ENCODE measurements at places on chromosomes 3 and 15.

DNA sequence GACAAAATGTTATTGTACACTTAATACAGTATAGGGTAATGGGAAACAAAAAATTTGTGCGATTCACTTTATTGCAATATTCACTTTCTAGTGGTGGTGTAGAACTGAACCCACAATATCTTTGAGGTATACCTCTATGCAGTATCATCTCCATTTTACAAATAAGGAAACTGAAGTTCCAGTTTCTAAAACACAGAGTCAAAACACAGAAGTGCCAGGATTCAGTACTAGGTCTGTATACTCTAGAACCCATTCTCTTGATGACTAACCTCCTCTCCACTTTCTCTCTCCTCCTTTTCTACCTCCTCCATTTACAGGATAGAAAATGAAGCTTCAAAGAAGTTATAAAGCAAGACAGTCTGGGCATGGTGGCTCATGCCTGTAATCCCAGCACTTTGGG is 62.2 kb downstream of the MB21D2 start:
- DNase-seq = no peak

DNA sequence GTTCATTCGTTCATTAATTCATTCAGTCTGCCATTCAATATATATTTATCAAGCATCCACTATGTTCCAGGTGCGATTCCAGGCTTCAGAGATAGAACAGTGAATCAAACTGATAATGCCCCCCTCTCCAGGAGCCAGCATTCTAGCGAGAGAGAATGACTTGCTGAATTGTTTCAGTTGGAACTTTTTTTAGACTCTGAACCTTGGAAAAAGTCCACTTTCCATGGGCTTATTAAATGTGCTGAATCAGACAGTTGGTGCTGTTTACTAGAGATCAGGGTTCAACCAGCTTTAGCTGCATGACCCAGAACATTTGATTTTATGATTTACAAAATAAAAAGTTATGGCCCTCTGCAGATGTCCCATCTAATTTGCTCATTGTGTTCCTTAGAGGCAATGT is 213.2 kb downstream of the THSD4 start:
- no peak for DNase-seq

- no peak for DNase-seq
Measured at GRCh38 chr3:9246189-9246588, 3.3 kb downstream of the SRGAP3 start.

GRCh38 chr15:101447561-101448071 is 41.9 kb downstream of the PCSK6 start:
- DNase-seq = no peak

DNA sequence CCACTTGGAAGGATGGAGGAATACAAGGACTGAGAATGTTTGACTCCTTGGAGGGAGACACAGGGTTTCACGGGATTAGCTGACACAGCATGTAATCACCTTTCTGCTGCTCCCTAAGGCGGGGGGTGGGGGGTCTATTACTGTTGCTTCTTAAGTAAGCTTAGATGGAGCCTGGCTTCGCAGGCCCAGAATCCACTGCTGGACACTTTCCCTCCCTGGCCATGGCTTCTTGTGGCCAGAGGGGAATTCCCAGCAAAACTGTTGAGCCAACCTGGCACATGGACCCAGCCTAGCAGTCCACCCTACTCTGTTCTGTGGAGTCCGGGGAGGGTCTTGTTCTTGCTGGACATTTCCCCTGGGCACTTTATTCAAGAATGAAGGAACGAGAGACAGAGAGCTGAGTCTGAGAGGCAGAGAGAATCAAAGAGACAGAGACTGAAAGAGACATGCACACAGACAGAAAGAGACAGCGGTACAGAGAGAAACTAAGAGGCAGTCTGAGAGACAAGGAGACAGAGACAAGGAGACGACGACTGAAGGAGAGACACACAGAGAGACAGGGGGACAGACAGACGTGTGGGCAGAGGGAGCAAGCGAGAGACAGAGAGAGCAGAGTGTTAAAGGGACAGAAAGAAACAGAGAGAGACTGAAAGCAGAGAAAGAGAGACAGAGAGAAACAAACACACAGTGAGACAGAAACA is 55.6 kb upstream of the DLG1 start:
- no peak for DNase-seq

GRCh38 chr15:58420579-58421043 is 11.2 kb upstream of the LIPC start:
- DNase-seq = no peak

- no peak for DNase-seq
Measured at GRCh38 chr3:178075344-178075743, 460.9 kb upstream of the KCNMB2 start.

DNA sequence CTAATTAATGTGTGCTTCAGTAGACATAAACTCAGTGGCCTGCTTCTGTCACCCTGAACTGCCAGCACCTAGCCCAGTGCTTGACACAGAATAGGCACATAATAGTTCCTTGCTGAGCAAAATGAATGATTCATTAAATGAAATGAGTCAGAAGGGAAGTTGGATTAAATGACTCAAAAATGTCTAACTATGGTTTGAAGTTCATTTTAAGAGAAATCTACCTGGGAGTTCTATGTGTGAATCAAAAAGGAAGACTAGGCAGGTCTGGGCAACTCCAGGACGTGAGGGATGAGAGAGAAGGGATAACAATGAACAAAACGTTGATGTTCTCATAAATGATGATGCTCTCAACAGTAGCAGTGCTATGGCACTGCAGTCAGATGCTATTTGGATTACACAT is 175.0 kb downstream of the CFAP20DC start:
- no peak for DNase-seq
